T-helper 22 cell (primary cell): ENCODE measurements at places on chromosomes 5 and 9.

DNA sequence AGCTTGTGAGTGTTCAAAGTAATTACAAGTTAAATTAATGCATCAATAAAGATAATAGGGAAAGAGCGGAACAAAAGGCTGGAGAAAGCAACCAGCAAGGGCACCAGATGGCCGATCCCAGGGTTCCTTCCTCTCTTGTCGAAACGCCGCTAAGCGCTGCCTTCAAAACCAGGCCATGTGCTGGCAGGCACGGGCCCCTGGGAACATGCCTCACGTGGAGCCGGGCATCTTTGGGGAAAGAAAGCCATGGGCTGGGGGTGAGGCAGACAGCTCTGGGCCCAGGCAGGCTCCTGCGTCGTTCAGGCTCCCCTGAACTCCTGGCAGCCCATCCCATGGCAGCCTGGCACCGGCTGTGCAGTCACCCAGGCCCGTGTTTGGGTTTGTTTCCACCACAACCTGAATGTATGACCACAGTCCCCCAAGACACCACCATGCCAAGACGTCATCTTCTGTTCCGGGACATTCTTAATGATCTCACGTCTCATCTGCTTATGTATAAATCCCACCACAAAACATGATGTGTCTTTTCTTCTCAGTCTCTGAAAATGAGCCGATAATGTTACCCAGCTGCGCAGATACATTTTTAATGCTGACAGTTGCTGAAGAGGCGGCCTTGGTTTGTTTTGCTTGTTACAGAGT lies 110.4 kb upstream of the SARDH start:
- no peak for DNase-seq

GRCh38 chr5:180343110-180343830 lies 9.9 kb downstream of the GFPT2 start:
- no peak for DNase-seq

DNA sequence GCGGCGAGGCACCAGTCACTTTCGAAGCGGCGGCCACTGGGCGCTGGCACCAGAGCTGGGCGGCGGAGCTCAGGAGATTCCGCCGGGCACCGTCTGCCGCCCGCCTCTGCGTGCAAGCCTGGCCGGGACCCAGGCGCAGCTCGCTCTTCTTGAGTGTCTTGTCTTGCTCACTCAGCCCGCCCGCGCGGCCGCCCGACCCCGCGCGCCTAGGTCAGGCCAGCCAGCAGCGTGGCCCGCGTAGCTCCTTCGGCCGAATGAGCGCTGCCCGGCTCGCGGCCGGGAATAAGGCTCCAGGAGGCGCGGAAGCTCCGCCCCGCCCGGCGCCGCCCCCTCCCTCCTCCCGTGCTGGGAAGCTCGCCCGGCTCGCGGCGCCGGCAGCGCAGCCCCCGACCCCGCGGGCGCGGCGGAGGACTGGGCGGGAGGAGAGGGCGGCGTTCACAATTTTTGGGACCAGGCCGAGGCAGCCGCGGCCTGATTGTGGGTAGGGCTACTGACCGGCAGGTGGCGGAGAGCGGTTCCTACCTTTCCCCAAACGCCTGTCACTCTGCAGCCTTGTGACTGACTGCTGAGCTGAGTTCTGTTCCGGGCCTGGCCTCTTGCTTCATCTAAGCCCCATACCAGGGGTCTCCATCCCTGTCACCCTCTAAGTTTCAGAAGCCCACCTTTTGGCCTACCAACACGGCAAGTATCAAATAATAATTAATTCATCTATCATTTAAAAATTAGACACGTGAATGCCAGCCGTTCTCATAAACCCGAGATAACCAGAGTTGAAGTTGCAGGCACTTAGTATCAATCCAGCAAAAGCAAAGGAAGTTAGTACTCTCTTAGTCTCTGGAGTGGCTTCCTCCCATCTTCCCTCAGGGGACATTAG lies at the start of gene HBEGF:
TSS of gene HBEGF (minus strand) at position 256 of the 874 bp plus-strand sequence. CDS start 275 bp downstream, outside the sequence.
- DNase-seq: peak; percentile 28

DNA sequence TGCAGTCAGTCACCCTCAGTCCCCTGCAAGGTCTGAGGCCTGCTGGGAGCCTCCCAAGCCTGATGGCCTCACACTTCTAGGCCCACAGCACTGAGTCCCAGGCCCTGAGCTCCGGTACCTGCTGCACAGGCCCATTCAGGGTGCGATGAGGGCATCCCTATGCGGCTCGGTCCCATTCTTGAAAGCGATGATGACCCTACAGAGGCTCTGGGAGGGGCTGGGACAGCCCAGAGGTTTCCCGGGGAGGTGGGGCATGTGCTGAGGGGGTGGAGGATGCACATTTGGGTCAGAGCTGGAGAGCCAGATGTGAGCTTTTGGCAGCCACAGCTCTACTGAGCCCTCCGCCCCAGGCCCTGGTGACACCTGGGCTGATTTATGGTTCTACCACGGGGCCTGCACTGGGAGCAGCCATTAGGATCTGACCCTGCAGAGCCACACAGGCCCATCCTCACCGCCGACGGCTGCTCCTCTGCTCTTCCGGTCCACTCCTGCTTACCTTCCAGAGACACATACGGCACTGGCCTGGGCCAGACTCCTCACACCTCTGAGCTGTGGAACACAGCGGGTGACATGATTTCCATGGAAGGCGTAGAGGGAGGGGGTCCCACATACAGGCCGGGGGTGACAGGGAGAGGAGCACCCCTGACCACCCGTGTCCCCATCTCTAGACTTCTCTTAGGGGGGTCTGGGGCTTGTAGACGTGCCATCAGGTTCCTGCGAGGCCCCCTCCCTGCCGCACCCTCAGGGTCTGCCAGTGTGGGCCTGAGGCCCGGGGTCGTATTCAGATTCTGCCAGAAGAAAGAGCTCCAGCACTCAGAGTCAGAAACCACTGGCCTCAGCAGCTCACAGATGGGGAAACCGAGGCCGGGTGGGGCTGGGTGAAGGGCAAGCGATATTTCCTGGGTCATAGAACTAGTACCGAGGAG lies 53.4 kb downstream of the COL23A1 start:
- DNase-seq: no peak

GRCh38 chr5:13866792-13867191 lies 77.7 kb downstream of the DNAH5 start:
- DNase-seq: no peak

GRCh38 chr9:80049096-80049782 lies 477.5 kb downstream of the TLE4 start:
- no peak for DNase-seq

DNA sequence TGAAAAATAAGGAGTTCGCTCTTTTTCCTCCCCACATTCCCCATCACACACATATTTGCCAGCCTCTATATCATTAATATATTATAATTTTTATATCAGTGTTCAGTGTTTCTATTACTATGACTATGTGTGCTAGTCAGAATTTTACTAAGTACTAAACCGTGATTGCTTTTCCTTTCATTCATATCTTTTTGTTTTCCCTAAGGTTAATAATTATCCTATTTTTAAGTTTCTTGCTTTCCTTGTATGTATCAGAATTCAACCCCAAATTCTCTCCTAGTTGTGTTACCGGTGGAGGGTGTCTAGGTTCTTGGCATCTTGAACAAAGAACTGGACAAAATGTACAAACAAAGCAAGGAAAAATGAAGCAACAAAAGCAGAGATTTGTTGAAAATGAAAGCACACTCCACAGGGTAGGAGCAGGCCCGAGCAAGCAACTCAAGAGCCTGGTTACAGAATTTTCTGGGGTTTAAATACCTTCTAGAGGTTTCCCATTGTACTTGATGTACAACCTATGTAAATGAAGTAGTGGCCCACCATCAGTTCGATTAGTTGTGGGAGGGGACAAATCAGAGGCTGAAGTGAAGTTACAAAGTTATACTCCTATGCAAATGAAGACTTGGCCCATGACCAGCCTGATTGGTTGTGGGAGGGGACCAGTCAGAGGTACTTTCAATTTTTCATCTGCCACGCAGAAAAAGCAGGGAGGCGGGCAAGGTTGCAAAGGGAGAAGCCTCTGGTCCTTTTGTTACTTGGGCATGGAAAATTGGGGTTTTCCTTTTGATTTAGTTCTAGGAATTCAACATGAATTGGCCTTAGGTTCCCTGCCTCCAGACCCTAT lies 43.8 kb downstream of the KIAA1191 start:
- no peak for DNase-seq

GRCh38 chr5:44365345-44365744 lies 23.9 kb downstream of the FGF10 start:
- DNase-seq: no peak

GRCh38 chr9:130337318-130337717 lies 71.8 kb downstream of the HMCN2 start:
- DNase-seq: no peak

DNA sequence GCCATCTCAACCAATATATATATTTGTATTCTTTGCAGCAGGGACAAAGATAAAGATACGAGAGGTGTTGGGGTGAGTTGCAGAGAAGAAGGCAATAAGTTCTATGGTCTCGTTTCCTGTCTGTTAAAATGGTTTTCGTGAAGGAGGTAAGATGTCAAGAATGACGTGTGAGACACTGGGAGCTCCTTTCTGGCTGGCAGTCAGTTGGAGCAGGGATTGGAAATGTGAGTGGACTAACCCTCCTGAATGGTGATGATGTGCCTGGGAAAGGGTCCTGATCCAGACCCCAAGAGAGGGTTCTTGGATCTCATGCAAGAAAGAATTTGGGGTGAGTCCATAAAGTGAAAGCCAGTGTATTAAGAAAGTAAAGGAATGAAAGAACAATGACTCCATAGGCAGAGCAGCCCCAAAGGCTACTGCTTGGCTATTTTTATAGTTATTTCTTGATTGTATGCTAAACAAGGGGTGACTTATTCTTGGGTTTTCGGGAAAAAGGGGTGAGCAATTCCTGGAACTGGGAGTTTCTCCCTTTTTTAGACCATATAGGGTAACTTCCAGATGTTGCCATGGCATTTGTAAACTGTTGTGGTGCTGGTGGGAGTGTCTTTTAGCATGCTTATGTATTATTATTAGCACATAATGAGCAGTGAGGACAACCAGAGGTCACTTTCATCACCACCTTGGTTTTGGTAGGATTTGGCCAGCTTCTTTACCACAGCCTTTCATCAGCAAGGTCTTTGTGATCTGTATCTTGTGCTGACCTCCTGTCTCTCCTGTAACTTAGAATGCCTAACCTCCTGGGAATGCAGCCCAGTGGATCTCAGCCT lies 53.7 kb downstream of the SPATA31C2 start:
- DNase-seq: no peak

- DNase-seq: no peak
These were observed 108.6 kb upstream of the SH3GL2 start for GRCh38 chr9:17470036-17470813.

GRCh38 chr5:123035918-123036390 lies 571 bp downstream of the PPIC start:
- no peak for DNase-seq

DNA sequence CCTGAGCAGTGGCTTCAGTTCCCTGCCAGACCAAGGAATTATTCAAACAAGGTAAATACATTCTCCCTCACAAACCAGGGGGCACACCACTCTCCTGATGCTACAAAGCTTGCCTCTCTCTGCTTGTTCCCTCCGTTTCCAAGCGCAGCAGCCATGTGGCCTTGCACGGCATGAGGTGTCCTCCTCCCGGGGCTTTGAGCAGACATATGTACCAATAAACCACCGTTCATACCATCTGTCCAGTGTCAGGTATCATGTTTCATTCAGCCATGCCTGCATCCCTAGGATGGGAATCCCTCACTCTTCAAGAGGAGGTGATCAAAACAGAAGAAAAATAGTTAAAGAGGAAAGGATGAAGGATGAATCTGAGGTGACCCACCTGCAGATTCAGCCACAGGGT lies 282.7 kb downstream of the ENC1 start:
- DNase-seq: no peak

DNA sequence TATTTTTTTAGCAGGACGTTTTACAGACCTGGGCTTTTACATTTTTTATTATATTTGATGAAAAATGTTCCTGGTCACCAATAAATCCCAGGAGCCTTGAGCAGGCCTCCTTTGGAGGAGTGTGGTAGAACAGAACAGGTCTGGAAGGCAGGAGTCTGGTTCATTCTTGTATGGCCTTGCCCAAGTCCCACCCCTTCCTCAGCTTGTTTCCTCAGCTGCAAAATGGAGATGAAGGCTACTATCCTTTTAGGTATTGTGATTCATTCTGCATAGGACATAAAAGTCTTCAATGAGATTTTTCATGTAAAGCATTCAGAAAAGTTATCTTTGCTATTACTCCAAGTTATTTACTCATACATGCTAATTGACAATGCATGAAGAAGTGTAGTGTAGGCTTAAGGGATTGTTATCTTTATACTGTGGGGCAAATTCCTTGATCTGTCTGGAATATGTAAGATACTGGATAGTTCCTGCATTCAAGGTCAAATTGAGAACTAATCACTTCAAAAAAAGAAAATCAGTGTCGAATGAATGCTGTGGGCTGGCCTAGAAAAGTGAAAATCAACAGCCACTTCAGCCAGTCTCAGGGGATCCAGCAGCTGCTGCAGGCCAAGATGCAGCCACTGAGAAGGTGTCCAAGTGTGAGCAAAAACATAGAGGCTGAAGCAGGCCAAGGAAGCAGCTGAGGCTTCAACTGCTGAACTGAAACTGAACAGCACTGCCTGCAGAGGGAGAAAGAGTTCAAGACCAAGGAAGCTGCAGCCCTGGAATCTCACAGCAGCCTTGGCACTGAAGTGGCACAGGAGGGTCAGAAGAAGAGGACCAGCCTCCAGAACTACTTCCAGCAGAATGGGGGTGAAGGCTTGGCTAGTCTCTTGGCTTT lies 15.5 kb upstream of the SLC36A3 start:
- DNase-seq: no peak

- DNase-seq: no peak
These were observed 198.3 kb downstream of the ERCC6L2 start for GRCh38 chr9:96073531-96074480.

- DNase-seq: no peak
These were observed 49.7 kb upstream of the NKD2 start for GRCh38 chr5:958701-959571.

GRCh38 chr5:158384535-158385481 lies 525.9 kb upstream of the CLINT1 start:
- no peak for DNase-seq

GRCh38 chr5:162703914-162704313 lies 636.3 kb downstream of the GABRG2 start:
- DNase-seq: no peak

GRCh38 chr9:73149371-73150067 lies 2.1 kb upstream of the ANXA1 start:
- no peak for DNase-seq

- no peak for DNase-seq
These were observed 24.4 kb upstream of the GRPEL2 start for GRCh38 chr5:149320791-149321330.

GRCh38 chr5:79590396-79590999 lies 21.7 kb upstream of the TENT2 start:
- DNase-seq: no peak

- DNase-seq: no peak
These were observed 63.7 kb downstream of the MLLT3 start for GRCh38 chr9:20558566-20559016.
